Stromal cell of bone marrow (primary cell): ENCODE measurements at places on chromosomes 3 and 15.

DNA sequence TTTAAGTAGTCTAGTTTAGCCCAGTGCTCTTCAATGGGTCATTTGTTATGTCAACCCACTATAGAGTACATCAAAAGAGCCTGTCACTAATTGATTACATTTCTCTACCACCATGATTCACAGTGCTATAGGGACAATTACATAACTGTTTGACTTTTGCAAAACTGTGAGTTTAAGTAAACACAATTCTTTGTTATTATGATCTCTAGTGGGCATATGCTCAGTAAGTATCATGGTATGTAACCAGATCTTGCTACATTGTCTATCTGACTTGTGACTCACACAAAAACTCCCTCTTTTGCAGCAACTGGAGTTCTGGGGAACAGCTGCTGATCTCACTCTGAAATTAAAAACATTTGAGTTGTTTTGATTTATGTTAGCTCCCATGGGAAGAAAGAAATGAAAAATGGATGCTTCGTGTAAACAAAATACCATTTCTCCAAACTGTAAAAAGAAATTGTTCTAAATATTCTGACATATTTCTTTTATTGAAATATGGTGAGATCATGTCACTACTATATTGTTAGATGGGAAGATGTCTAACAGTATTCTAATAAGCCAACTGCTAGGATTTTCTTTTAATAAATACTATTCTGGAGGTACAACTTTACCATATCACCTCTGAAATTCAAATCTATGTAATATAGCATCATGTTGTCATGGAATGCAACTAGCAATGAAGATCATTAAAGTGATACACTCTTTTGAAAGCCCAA lies 470.4 kb downstream of the ROBO1 start:
- peak; percentile 74 for DNase-seq

- DNase-seq = no peak
Measured at GRCh38 chr15:71662306-71662705, 148.0 kb upstream of the NR2E3 start.

DNA sequence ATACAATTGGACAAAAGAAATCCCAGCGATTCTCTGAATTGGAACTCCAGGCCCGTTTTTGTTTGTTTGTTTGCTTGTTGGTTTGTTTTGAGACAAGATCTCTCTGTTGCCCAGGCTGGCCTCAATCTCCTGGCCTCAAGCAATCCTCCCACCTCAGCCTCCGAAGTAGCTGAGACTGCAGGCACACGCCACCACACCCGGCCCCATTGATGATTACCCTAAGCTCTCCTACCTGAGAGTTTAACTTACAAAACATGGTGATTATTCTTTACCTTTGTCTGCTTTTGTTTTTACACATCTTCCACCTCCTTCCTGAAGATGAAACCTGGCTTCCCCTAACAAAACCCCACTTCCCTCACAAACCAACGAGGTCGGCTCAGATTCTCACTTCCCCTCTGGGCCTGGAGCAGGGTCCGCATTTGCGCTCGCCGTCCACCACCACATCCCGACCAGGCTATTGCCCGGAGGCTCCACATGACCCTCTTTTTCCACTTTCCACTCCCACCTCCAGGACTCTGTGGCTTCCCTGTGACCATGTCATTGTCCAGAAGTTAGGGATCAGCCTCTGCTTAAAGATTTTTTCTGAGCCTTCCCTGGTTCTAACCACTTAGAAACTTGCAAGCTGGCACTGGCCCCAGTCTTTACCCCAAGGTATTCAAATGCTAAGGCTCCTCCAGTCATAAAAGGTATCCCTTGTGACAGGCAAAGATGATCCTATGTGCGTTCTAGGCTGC lies 14.8 kb downstream of the KLHL6 start:
- DNase-seq = no peak

DNA sequence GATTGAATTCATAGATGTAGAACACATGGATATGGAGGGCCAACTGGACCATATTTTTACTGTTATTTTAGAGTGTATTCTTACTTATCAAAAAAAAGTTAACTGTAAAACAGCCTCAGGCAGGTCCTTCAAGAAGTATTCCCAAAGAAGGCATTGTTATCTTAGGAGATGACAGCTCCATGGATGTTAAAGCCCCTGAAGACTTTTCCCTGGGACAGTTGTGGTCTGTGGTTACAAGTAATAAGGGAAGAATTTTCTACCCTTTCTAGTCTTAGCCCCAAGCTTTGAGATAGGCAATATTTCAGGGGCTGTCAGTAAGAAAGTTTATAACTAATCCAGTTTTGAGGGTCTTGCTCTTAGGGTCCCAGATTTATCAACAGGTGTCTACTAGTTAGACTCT lies 62.5 kb downstream of the LRRC49 start:
- DNase-seq = no peak

- peak; percentile 67 for DNase-seq
Measured at GRCh38 chr15:29364426-29365078, 94.9 kb upstream of the NSMCE3 start.

GRCh38 chr3:44984335-44984734 lies 8.3 kb downstream of the EXOSC7 start:
- DNase-seq = no peak

GRCh38 chr3:72255191-72255590 lies 470.2 kb upstream of the PROK2 start:
- no peak for DNase-seq

- no peak for DNase-seq
Measured at GRCh38 chr3:128801779-128802380, 75.9 kb downstream of the RAB7A start.

- DNase-seq = peak; percentile 17
Measured at GRCh38 chr3:81788610-81789009, 27.2 kb upstream of the GBE1 start.

DNA sequence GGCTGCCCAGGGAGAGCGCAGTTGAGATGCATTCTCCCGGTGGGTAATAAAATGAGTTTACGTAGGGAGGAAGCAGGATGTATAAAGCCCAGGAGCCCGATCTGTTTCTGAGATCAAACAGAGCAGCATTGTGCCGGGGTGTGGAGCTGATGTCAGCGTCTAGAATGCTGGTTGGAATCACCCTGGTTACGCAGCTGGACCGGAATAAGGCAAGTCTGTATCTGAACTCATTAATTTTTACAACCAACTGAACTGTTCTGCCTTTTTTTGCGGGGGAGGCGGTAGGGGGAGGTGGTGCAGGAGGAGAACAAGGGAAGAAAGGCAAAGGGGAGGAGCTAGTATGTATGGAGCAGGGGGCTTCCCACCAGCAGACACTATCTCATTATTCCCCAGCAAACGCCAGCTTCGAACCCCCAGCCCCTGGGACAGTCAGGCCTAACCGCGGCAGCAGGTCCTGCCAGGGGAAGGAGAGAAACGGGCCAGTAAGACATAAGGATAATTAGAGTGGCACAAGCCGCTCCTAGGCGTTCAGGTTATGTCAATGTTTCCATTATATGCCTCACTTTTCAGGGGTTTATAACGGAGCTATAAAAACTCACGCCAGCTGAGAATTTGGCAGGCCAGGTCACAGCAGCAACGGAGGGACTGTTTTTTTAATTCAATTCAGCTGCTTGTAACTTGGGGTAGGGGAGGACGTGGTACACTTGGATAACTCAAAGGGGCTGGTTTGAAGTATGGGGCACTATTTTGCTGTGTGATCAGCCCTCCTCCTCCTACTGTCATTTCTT lies 175.3 kb upstream of the HES1 start:
- no peak for DNase-seq

DNA sequence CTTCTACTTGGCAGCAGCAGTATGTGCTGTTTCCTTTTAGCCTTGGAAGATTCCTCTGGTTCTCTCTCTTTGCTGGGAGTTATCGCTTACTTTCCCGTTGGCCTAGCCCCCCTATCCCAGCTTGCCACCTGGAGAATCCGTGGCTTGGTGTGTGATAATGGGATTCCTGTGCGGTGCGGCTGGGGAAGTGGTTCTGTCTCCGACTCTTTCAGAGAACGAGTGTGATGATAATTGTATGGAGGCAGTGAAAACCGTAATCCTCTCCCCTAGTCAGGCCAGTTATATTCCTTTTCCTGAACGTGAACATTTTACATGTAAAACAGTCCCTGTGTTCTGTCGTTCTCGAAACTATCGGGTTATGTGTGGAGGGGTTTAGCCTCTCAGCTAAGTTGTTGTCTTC lies 300.1 kb upstream of the C2CD4B start:
- DNase-seq = no peak

GRCh38 chr15:93089727-93090305 lies 805 bp upstream of the RGMA start:
- DNase-seq = no peak

DNA sequence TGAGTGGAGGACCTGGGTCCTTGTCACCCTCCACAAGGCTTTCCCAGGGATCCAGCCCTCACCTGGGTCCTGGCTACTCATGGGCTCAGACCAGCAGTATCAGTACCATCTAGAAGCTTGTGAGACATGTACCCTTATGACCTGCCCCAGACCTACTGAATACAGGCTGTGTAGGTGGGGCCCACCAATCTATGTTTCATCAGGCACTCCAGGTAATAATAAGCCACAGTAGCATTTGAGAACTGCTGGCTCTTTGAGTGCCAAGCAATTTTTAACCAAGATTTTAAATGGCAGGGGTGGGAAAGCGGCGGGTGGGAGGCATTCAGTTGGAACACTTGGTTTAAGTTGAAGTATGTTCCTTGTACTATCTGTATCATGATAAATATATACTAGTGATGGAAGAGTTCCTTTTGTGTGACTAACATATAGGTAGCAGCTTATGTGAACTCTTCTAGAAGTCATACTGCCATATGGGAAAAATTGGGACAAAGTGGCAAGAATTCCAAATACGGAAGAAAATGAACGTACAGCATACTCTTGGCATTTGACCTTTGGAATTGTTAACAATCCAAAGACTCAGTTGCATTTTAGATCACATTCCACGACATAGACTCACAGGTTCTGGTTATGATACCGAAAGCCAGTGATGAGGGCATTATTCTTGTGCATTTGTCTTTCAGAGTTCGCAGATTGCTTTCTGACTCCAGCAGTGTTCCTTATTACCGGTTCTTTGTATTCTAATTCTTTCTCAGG lies 190.4 kb downstream of the GHSR start:
- DNase-seq = no peak

GRCh38 chr3:46491089-46492070 lies 6.4 kb upstream of the RTP3 start:
- peak; percentile 16 for DNase-seq

DNA sequence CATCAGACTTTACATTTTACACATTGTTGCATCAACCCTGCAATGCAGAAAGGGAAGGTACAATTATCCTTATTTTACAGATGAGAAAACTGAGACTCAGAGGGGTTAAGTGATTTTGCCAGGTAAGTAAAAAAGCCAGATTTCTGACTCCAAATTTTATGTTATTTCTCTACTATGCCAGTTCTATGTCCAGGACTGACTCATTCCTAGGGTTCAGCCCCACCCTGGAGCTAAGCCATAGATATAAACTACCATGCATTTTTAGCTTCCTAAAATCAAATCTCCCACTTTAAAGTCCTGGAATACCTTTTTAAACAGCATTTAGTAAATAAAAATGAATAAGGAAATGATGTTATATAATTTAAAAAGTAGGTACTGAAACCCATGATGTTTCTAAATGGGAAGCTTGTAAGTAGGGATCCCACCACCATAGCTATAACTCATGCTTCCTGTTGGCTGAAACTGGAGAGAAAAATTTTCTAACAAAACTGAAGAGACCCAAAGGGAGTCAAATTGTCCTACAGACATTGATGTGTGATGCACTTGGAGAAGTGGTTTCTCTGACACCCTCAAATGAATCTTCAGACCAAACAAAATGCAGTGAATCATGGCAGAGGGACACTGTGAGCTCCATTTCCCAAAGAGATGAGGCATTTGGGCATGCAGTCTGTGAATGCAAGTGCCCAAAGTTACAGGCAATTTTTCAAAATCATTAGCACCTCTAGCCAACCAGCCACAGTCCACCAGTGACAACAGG lies 301.7 kb upstream of the UMPS start:
- peak; percentile 9 for DNase-seq

- no peak for DNase-seq
Measured at GRCh38 chr3:134437211-134437752, 48.5 kb downstream of the ANAPC13 start.

DNA sequence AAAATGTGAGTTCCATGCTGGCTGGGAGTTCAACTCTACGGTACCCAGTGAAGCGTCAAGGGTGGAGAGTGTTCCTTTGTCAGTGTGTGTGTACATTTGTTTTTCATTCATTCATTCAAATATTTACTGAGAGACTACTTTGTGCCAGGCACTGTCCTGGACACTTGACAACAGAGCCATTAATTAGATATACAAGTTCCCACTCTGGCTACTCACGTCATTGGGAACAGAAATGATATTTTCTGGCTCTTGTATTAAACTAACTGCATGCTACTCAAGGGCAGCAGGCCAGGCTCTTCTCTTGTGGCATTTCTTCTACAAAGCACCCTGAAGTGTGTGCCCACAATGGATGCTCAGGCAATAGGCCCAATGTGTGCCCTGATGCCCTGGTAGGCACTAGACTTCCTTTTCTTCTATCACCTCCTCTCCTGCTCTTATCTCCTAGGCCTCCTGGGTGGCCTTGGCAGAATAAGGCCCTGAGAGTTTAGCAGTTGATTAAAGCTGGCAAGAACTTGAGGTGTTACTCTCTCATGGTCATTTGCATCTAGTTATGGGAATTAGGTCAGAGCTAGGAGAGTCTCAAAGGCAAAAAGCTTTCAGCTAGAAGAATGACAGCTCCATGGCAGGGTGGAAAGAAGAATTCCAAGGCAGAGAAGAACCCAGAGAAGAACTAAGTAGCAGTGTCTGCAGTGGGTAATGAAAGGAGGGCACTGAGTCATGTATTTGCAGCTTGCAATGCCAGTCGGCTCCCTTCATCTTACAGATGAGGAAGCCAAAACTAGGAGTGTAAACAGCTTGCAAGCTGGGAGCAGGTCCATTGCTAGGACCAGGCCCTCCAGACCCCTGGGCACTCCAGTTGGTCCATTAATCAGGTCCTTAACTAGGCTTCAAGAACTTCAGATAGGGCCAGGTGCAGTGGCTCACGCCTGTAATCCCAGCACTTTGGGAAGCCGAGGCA lies 14.0 kb upstream of the SMAD3 start:
- DNase-seq = no peak

DNA sequence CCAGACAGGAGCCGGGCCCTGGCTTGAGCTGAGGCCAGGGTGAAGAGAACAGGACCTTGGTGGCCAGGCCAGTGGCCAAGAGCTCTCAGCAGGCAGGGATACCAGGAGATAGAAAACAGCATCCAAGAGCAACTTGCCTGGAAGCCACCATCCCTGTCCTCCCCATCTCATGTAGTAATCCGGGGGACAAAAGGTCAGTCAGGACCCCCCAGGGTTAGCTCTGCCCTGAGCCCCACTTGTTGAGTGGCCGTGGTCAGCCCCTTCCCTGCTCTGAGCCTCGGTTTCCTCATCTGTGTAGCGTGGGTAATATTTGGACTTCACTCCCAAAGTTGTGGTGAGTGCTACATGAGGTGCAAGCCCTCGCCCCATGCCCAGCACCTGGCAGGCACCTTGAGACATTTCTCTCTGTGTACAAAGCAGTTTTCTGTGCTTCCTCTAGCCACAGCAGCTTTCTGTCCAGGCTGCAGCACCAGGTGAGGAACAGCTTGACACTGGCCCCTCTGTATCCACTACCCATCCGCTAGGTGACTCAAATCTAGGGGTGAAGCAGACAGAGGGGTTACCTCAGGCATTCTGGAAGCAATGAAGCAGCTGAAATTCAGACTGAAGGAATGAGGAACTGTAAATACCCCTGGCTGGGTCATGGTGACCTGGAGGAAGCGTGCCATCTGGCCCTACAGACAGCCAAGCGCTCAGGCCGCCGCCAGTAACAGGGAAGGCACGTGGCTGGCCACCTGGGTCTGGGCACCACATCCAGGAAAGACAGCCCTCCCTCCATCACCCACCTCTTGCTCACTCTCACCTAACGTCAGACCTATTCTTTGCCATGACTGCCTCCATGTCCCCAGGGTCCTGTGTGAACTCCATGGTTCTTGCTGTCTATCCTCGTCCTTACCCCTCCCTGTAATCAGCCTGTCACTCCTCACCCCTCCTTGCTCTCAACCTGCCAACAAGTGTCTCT lies 6.7 kb downstream of the CISH start:
- no peak for DNase-seq
